MCF 10A (cell line): ENCODE measurements at places on chromosomes 11 and 22. TPM values are rescaled to one million over a fixed set of nuclear protein-coding genes. Genes with fewer than 3 reads are reported as not detected.

NXPE1 gene
- total RNA-seq: not detected in 2 replicates

ANKK1 gene
- 0.47 and 1.3 TPM in 2 replicates for total RNA-seq

DNA sequence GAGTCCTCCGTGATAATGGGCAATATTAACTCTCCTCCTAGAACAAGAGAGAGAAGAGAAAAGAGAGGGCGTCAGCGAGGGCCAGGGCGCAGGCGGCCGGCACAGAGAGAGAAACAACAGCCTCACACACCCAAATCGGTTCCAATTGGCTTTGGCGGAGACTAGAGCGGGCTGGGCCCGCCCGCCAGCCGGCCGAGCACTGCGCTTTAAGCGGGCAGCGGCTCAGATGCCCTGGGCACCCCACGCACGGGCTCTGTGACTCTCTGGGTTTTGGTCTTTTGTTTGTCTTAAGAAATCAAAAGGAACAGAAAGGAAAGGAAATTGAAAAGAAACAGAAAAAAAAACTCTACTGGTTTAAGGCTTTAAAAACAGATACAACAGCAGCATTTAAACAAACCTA lies 17.0 kb downstream of the SLC22A12 start:
- DNase-seq: no peak

DNA sequence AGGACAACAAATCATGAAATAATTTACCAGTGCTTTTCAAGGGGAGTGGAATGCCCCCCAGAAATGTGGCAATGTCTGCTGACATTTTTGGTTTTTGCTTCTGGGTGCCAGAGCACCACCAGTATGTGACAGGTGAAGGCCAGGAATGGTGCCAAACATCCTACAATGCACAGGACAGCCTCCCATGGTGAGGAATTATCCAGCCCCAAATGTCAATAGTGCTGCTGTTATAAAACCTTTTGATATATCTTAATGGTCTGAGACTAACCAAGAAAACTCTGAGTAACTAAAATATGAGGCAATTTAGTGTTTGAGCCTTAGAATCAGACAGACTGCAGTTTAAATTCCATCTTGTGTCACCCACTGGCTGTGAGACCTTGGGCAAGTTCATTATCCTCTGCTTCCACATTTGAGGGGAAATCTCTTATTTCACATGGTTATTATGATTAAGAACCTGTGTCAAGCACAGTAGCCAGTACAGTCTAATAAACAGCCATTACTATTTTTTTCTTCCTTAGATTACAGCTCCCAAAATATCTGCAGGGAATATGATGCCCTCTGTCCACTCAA lies 69.5 kb downstream of the AMBRA1 start:
- DNase-seq: no peak

- DNase-seq: no peak
Measured at GRCh38 chr22:37953062-37953436, 352 bp downstream of the C22orf23 start.

DNA sequence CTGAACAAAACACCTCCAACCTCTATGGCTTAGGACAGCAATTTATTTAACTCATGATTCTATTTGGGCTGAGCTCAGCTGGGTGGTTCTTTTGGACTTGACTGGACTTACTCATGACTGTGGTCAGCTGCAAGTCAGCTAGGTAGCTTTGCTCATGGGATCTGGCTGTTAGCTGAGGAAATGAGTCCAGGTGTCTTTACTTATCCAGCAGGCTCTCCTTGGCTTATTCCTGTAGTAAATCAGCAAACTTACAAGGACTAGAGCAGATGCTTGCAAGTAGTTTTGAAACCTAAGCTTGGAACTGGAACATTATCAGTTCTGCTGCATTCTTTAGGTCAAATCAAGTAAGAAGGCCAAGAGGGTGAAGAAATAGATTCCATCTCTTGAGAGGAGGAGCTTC lies 8.0 kb upstream of the HIKESHI start:
- DNase-seq: no peak

GRCh38 chr11:31636983-31637382 lies 127.4 kb downstream of the ELP4 start:
- no peak for DNase-seq

GRCh38 chr11:12143461-12144258 lies 33.3 kb downstream of the MICAL2 start:
- no peak for DNase-seq

DNA sequence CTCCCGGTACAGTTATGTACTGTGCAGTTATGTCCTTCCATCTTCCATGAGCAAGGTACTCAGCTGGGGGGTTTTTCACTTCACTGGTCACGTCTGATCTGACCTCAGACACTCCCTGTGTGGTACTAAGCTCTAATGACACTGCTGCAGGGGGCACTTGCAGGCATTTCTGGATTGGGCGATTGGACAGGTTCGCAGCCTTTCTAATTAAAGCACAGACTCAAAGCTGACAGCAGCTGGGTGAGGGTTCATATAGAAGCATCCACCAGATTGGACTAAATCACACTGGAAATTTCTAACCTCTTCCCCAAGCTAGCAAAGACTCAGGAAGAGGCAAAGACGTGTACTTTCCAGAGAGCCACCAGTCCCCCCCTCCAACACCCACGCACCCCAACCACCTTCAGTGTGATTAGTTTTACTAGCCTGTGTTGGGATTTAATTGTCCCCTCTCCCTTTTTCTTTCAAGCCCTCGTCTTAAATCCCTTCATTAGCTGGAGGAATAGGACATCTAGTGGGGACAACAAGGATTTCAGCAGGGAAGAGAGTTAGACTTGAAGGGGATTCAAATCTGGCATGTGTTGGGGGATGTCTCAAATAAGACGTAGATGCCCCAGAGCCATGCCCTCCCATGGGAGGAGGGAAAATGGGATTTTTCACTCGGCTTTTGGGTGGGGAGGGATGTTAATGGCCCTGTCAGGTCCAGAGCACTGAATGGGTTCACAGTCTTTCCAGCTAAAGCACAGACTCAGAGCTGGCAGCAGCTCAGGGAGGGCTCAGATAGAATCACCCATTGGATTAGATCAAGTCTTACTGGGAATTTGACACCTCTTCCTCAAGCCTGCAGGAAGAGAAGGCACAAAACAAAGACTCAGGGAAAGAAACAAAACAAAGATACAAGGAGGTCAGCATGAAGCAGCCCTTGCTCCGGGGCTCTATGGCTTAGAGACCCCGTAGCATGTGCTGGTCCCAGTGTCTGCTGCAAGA lies 10.9 kb downstream of the INS start:
- peak; percentile 52 for DNase-seq

GRCh38 chr22:23077627-23078461 lies 7.5 kb downstream of the GNAZ start:
- DNase-seq: no peak
